ENCODE measurements at places on chromosomes 1 and 21. TPM values are rescaled to one million over a fixed set of nuclear protein-coding genes. Genes with fewer than 3 reads are reported as not detected.
A peak's percentile ranks its signal among the peaks of the same experiment; 100 is the strongest.

The FCRLB gene
- 1.9 TPM for total RNA-seq

The INSRR gene
- total RNA-seq, result not detected

The CR1L gene
- not detected for total RNA-seq

The LRRC38 gene
- not detected for total RNA-seq

- no peak overlapping the region for H3K27ac ChIP-seq
- peaks cover 22% of the 10 kb centered on the region for H3K27me3 ChIP-seq
- H3K36me3 ChIP-seq, result no peaks in the 10 kb centered on the region
Observed at GRCh38 chr1:6918925-6919511, 133.8 kb downstream of the CAMTA1 start.

GRCh38 chr1:97791251-97791650 lies 129.6 kb downstream of the DPYD start:
- no peak for DNase-seq
- peaks cover 3% of the 10 kb centered on the region for H3K4me1 ChIP-seq
- no peaks in the 10 kb centered on the region for H3K27me3 ChIP-seq
- H3K4me3 ChIP-seq, result no peak overlapping the region

GRCh38 chr1:116356673-116357072 lies 16.4 kb upstream of the ATP1A1 start:
- H3K27ac ChIP-seq, result no peak overlapping the region
- H3K27me3 ChIP-seq, result no peaks in the 10 kb centered on the region
- H3K36me3 ChIP-seq, result no peaks in the 10 kb centered on the region
- no peak overlapping the region for H3K4me3 ChIP-seq
- no peaks in the 10 kb centered on the region for H3K4me1 ChIP-seq

DNA sequence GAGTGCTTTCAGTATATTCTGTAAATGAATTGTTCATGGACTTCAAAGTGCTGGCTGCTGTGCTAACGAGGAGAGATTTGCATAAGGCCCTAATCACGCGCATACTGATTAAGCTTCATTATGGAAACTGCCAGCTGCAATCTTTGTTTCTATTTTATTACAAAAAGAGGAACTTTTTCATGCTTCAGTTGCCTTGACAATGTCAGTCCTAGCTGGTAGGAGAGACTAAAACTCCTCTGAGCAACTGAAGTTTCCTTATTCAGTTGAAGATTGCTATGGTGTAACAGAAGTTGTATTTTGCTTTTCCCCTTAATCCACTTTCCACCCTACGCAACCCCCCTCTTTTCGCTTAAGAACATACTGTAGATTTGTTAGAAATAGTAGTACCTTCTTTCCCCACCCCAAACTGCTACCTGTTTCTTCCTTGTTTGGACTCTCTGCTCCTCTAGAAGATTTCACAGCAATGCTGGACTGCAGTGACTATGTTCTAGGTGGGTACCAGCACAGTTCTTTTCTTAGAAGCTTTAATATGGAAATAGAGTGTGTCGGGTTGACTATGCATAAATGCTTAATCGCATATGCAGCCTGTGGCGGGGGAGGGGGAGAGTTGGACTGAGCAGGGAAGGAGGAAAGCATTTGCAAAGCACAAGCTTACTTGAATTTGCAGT lies 108.3 kb downstream of the POU2F1 start:
- no peak overlapping the region for H3K4me3 ChIP-seq
- H3K27me3 ChIP-seq, result no peaks in the 10 kb centered on the region
- H3K36me3 ChIP-seq, result no peaks in the 10 kb centered on the region
- DNase-seq, result no peak

GRCh38 chr1:235075777-235076308 lies 52.8 kb downstream of the TOMM20 start:
- H3K4me1 ChIP-seq, result peaks cover 32% of the 10 kb centered on the region
- peak overlapping the region; percentile 50 for H3K4me3 ChIP-seq

DNA sequence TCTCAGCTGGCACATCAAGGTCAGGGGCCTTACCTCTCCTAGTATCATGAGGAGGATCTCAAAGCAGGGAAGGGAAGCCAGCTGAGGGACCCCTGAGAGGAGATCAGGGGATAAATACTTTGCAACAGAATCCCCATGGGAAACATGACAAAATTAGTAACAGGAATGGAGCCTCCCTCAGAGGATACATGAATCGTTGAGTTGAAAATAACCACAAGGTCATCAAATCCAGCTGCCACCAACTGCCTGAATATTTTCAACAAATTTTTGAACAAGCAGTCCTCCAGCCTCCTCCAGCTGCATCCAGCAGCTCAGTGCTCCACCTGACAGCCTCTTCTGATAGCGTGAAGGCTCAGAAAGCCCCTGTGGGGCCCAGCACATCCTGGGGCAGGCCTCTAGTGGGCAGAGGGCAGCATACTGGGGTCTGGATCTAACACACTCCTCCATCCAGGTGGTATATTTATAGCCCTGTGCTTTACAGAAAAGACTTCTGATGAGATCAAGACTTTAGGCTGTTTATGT lies 404.3 kb downstream of the NTNG1 start:
- H3K4me1 ChIP-seq, result peaks cover 7% of the 10 kb centered on the region
- H3K36me3 ChIP-seq, result no peaks in the 10 kb centered on the region
- H3K27ac ChIP-seq, result no peak overlapping the region
- H3K4me3 ChIP-seq, result no peak overlapping the region
- no peaks in the 10 kb centered on the region for H3K27me3 ChIP-seq
- no peak for DNase-seq

DNA sequence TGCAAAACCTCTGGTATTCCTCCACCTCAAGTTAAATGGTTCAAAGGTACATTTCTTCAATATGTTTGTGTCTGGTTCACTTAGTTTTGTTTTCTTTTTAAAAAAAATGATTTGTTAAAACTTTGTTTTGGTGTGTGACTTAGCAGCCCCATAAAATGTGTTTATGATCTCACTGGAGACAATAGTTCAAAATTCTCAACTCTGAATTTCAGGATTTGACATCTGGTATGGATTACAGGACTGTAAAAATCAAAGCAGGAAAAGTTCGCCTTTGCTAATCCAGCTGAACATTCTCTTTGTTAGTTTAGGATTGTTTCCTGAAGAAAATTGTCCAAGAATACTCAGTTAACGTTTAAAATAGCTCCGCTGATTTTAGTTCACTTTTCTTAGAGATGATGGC lies 231.7 kb downstream of the HMCN1 start:
- no peaks in the 10 kb centered on the region for H3K36me3 ChIP-seq
- no peak overlapping the region for H3K27ac ChIP-seq
- H3K4me3 ChIP-seq, result no peak overlapping the region
- H3K27me3 ChIP-seq, result no peaks in the 10 kb centered on the region

DNA sequence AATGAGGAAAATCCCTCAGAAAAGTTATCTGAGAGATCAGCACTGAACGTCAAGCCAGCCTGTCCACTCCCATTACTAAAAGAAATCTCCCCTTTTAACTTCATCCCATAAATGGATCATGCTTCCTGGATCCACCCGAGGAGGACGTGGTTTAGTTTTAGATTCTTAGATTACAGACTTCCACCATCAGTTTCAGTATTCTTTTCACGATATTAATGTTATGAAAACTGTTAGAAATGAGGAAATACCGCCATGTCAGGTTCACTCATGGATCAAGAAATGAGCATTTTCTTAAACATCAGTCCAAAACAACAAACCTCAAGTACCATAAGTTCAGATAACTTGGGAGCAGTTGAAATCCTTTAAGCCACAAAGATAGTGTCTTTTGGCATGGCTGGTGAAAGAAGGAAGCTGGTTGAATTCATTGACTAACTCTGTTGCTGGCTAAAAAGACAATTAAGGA lies 49.8 kb downstream of the NFIA start:
- H3K27me3 ChIP-seq, result no peaks in the 10 kb centered on the region
- peak overlapping the region; percentile 58 for H3K27ac ChIP-seq
- H3K4me3 ChIP-seq, result peak overlapping the region; percentile 48
- H3K36me3 ChIP-seq, result no peaks in the 10 kb centered on the region
- no peak for DNase-seq

DNA sequence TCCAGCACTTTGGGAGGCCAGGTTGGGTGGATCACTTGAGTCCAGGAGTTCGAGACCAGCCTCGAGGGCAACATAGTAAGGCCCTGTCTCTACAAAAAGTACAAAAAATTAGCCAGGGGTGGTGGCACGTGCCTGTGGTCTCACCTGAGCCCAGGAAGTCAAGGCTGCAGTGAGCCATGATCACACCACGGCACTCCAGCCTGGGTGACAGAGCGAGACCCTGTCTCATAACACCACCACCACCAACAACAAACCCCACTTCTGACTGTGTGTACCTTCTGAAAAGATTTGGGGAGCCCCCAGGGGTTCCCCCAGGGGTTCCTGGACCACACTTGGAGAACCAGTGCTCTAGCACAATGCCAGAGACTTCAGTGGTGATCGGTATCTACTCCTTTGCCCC lies 29.9 kb downstream of the NUAK2 start:
- no peaks in the 10 kb centered on the region for H3K36me3 ChIP-seq
- H3K4me3 ChIP-seq, result no peak overlapping the region
- DNase-seq, result no peak
- H3K27me3 ChIP-seq, result no peaks in the 10 kb centered on the region
- H3K4me1 ChIP-seq, result peaks cover 30% of the 10 kb centered on the region
